ENCODE measurements at places on chromosomes 12 and 14.

GRCh38 chr14:98941481-98941880 lies 330.5 kb downstream of the BCL11B start:
- DNase-seq, result no peak

DNA sequence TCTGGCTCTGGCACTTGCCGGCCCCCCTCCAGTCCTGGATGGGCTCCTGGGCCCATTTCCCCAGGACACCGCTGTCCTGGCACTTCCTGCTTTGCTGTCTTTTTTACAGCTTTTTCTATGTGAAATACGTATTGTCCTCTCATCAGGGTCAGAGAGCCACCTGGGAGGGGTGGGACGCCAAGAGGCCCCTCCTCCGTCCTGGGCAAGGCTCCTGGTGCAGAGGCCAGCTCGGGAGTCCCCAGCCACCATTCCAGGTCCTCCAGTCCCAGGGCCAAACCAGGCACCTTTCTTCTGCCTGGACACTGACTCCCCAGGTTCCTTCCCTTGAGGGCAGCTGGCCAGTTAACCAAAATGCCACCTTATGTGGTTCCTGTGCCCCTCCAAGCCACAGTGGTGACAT lies 22.8 kb downstream of the ARL6IP4 start:
- no peak for DNase-seq

- DNase-seq, result no peak
These were observed 22.4 kb downstream of the ADCK1 start for GRCh38 chr14:77822307-77822706.

- no peak for DNase-seq
These were observed 81.7 kb downstream of the SOX5 start for GRCh38 chr12:23867794-23868193.

DNA sequence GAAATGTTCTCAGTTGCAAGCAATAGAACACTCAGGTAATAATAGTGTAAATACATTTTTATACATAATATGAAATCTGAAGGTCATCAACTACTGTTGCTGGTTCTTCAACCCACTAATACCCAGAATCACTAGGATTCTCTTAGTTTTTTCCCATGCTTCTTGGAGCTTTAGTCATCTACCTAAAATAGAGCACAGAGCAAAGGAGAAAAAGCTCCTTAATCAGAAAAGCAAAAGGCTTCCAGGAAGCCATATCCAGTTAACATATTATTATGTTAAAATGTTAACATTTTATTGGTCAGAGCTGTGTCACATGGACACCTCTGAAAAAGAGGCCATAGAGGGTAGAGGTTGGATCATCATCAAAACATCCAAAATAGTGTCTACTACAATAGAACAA lies 57.0 kb downstream of the CCER1 start:
- DNase-seq, result no peak
